ENCODE measurements at places on chromosomes 7 and 10.

GRCh38 chr10:33113466-33113865 lies 155.4 kb upstream of the ITGB1 start:
- no peak for DNase-seq

GRCh38 chr7:149854611-149855360 lies 16.6 kb downstream of the ZNF862 start:
- DNase-seq: no peak

- no peak for DNase-seq
Observed at GRCh38 chr7:148935451-148935850, 51.4 kb upstream of the EZH2 start.

- no peak for DNase-seq
Observed at GRCh38 chr10:48684792-48685623, at the start of gene WDFY4. Gene WDFY4 (plus strand): TSS chr10:48684873. CDS start chr10:48709733, 24,860 bp downstream.

DNA sequence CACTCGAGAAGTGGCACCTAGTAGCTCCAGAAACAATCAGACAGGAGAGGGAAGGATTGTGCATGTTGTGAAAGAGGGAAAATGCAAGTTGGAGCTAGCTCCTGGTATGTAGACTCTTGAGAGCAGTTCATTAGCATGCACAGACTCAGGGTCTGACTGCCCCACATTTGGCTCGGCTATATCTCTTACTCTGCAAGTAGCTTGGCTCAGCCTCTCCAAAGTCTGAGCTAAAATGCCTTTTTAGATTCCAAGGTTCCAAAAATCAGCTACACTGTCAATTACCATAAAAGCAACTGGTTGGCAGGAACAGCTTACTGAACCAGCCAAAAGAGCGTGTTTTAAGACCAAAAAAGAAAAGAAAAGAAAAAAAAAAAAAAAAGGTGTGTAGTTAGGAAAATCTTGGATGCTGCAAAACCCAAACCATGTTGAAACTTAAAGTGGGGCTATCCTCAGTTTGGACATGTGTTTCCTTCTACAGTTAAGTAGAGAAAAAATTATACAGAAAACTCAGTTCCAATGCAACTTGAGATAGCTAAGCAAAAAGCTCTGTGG lies 65.5 kb downstream of the MKX start:
- DNase-seq: no peak

DNA sequence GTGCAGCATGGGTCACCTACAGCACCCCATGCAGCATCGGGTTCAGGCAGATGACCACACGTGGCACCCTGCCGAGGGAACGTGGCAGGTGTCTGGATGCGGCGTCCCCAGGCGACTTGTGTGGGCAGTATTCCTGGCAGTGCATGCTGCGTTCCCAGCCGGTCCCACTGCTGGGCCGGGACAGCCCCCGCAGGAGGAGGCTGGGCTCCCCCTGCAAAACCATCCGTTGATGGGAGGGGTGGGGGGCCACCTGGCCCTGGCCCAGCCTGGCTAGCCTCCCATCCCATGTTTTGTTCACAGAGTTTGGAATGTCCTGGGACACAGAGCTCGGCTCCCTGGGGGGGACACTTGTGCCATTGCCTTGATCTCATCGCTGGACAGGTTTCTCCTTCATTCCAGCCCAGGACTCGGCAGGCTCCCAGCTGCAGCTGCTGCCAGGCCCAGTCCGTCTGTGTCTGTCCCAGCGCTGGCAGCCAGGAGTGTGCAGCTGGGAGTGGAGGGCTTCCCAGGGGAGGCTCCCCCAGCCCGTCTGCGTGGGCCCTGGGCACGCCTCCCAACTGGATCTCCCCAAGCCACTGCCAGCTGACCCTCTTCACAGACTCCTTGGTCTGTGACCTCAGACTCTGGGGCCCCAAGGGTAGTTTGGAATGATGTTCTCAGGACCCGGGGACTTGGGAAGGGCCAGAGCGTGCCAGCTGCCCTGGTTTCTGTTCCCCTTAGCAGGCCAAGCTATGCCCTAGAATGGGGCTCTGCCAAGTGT lies 32.6 kb downstream of the TMEM270 start:
- no peak for DNase-seq

DNA sequence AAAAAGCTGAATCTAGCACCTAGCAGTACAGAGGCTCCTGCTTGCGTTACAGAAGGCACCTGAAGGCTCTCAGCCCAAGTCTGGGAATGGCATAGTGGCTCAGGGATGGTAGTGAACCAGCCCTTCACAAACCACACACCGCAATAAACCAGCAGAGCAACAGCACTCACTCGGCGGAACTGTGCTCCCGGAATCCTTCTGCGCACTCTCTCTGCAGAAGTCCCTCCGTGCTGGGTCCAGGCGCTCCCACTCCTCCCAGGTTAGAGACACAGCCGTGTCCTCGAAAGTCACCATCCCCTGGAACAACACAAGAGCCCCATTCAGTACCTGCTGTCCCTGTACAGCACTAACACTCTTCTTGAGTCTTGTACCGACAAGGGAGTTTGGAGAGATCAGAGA lies 1.5 kb downstream of the ZNF394 start:
- no peak for DNase-seq

- DNase-seq: no peak
Observed at GRCh38 chr10:125984865-125985495, 88.6 kb downstream of the FANK1 start.

- DNase-seq: no peak
Observed at GRCh38 chr10:69220507-69220906, 375 bp downstream of the HKDC1 start.

GRCh38 chr10:58661902-58662301 lies 149.2 kb downstream of the BICC1 start:
- DNase-seq: no peak

DNA sequence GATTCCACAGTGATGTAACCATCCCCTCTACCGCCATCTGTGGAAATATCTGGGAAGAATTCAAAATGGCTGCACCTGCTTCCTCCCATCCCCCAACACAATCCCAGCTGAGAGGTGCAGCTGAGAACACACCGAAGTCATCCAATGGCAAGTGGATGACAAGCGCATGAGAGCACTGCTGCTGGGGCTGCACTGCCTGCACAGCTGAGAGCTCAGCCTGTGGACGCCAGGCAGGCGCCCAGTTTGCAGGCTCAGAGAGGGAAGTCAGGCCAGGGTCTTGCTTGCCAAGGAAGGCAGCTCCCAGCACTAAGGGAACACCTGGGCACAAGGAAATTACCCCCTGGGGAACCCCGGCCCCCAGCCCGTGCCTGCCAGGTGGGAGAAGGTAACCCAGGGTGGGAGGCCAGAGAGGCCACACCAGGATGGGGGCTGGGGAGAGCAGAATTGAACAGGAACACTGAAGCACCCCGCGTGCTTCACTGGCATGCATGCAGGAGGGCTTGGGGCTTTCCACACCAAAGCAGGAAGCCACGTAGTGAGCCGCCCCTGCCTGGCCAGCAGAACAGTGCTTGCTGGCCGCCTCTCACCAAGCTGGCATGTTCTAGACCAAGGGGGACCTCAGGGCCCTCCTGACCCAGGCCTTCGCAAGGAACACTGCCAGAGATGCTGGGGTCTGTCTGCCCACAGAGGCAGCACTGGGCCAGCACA lies 46.2 kb downstream of the FAM53B start:
- no peak for DNase-seq

GRCh38 chr10:119039161-119039560 lies 9.6 kb downstream of the NANOS1 start:
- no peak for DNase-seq

DNA sequence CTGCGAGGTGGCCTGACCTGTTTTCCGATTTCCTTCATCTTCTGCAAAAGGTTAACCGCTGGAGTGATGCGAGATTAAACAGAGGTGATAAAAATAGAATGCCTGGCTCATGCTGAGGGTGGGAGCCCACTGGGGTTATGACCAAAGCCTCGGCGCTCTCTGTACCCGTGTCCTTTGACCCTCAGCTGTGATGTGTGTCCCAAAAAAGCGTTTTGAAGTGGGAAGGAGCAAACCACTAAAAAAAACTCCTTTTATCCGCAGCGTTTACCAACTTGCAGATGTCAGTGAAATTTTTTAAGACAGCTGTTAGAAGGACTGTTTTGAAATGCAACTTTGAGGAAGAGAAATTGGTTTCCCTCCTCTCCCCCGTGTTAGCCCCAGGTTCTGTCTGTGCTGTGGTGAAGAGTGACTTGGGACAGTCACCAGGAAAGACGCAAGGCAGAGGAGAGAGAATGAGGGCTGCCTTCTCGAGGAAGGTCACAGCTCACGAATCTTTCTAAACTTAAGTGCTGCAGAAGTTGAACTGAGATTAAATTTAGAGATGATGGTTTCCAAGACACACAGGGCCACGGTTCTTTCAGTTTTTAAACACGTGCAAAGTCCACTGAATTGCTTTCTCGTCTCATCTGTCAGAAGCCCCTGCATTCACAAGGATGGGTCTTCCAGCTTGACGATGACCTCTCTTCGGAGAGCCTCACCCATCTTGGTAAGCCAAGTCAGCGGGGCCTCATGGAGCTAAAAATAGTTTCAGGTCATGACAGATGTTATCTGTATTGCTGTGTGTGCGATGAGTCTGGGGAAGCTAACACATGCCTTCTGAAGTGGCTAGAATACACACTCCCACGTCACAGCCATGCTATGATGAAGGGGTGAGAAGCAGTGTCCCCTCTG lies 27.6 kb downstream of the AMZ1 start:
- DNase-seq: no peak

DNA sequence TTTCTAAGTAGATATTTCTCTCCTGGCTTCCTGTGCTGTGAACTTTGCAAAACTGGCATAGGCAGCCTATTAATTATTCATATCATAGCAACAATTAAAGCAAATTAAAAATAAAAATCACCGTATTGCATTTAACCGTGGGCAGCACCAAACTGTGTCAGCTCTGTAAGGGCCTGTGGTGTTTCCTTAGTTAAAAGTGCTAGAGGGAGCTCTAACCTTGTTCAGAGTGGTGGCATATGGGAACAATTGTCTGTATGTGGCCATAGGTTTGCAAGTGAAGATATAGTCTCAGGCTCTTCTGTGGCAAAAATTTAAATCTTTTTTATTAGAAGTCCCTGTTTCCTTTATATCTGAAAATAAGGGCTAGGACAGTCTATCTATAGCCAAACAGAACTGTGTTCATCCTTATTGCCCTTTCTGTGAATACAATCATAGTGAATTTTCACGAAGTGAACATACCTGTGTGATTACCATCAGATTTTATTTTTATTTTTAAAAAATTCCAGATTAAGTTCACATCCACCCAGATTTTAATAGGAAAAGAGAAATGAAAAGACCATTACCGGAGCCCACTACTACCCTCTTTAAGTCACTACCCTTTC lies 92.6 kb downstream of the POLL start:
- no peak for DNase-seq

GRCh38 chr10:112990271-112990670 lies 40.2 kb downstream of the TCF7L2 start:
- DNase-seq: no peak

DNA sequence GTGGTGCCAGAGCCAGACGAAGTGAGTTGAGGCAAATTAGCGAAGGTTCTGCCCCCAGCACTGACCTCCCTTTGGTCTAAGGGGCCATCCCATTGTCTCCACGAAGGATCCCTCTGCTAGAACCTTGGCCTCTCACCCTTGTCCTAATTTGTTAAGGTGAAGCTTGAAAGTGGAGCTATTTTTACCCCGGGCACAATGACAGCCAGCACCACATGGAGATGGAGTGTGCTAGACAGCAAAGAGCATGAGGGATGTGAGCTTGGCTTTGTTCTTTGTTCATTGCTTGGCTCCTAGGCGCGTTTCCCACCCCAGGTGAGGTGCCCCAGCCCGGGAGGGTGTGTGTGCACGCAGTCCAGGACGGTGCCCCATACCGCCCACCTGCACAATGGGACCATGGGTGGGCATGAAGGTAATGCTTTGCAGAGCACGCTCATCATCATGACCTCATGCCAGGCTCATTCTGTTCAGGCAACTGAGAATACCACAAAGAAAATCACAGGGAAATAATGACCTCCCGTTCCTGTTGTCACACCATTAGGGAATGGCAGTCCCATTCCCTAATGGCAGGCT lies 361.0 kb upstream of the FZD8 start:
- no peak for DNase-seq

- no peak for DNase-seq
Observed at GRCh38 chr7:19930851-19931250, 157.4 kb upstream of the TMEM196 start.
